ENCODE measurements at places on chromosomes 12 and 14. TPM values are rescaled to one million over a fixed set of nuclear protein-coding genes. Genes with fewer than 3 reads are reported as not detected.

DNA sequence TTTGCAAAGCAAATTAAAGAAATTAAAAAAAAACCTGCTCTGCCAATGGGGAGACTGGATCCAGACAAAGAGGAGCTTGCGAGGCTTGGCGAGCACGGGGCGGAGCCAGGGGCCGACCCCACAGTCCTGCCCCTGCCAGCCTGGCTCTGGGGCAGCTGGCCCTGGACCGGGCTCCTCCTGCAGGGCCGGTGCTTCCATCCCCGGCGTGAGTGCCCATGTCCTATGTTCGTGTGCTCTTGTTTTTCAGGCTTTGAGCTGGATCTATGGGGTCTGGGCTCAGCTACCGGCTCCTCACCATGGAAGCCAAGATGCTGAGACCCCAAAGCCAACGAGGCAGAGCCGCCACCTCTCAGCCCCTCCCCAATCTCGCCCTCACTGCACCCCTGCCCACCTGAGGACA lies 176.8 kb downstream of the KIF26A start:
- DNase-seq: no peak

DNA sequence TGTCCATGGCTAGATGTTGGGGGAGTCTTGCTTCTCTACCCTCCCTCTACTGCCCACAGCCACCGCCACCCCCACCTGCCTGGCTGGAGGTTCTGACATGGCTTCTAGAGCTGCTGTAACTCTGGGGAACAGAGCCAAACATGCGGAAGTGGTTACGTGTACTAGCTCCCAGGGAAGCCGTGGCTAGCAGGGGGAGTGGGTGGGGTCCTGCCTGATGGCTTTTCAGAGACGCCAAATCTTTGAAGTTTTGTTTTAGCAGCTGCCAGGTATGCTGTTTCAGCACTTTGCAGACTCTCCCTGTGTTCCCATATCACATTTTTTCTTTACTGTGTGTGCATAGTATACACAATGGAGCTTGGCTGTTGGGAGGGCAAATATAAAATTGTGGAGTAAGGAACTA lies 150.3 kb downstream of the TGFB3 start:
- DNase-seq: no peak

CLEC14A gene
- polyA plus RNA-seq: 23.9 TPM

GRCh38 chr12:95583933-95584332 lies 32.7 kb upstream of the USP44 start:
- no peak for DNase-seq

- DNase-seq: no peak
Measured at GRCh38 chr12:89662623-89663022, 46.0 kb downstream of the ATP2B1 start.

GRCh38 chr12:107440606-107441005 lies 245.0 kb upstream of the PWP1 start:
- DNase-seq: no peak

DNA sequence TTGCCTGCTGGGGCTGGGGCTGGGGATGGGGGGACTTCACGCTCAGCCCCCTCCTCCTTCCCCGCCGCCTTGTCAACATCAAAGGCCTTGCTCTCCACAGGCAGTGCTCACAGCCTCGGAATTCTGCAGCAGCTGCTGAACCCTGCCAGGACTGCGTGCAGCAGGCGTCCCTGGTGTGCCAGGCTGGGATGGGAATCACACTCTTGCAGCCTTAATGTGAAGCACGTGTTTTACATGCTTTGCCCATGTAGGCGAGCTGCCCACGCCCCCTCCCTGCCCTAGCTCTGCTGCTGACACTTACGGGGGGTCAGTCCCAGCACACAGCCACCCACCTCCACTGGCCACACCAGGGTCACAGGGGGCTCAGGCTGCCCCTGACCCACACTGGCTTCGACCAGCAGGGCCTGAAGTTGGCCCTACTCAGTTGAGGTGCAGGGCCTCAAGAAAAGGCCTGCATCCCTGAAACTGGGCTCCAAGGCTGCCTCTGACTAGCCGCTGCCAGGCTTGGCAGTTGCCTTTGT lies 276.2 kb upstream of the RTL1 start:
- DNase-seq: no peak

DNA sequence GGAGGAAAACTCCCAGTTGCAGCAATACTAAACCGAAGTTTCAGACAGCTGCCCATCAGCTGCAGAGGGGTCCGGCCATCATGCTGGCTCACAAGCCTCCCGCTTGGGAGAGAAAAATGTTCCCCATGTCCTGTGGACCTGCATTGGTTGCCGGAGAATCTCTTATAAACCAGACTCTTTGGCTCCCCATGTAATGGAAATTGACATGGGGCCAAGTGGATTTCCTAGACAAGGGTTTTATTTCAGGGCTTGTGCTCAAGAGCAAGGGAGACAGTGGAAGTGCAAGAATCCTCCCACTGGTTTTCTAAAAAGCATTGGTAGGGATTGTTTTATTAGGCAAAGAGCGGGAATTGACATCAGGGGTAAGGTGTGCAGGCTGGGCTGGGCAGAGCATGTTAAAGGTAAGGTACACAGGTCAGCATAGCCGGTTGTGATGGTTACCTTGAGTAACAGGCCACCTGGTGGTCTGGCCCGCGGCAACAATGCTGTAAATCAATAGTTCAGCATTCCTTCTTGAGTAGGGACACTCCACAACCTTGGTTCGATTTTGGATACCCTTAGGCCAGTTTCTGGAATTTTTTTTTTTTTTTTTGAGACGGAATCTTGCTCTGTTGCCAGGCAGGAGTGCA lies 135.4 kb downstream of the UNC79 start:
- no peak for DNase-seq

- DNase-seq: no peak
Measured at GRCh38 chr12:65695113-65695865, 129.0 kb upstream of the HMGA2 start.

DNA sequence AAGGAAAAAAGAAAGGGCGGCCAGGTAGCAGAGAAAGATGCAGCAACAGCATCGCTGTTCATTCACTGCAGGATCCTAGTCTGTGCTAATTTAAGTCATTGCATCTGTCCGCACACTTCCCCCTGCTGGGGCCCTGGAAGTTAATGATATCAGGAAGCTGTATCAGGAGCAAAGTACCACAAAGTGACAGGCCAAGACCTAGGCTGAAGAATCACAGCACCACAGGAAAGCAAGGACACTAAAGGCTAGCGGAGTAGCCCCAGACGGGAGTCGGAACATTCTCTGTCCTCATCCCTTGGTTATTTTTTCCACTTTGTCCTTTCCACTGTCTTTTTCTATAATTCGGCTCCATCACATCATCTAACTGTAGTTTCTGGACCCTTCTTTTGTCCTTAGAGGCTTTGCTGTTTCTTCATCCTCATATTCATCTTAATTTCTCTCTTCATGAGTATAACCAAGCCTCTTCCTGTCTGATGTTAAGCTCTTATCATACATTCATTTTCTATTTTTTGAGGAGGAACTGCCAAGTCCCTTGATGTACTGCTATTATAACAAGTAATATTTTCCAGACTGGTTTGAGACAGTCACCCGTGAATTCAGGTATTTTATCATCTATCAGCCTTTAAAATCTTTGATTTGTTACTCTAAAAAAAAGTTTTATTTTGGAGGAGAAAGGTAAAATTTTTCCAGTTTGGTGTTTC lies 28.3 kb downstream of the DUSP16 start:
- no peak for DNase-seq

DNA sequence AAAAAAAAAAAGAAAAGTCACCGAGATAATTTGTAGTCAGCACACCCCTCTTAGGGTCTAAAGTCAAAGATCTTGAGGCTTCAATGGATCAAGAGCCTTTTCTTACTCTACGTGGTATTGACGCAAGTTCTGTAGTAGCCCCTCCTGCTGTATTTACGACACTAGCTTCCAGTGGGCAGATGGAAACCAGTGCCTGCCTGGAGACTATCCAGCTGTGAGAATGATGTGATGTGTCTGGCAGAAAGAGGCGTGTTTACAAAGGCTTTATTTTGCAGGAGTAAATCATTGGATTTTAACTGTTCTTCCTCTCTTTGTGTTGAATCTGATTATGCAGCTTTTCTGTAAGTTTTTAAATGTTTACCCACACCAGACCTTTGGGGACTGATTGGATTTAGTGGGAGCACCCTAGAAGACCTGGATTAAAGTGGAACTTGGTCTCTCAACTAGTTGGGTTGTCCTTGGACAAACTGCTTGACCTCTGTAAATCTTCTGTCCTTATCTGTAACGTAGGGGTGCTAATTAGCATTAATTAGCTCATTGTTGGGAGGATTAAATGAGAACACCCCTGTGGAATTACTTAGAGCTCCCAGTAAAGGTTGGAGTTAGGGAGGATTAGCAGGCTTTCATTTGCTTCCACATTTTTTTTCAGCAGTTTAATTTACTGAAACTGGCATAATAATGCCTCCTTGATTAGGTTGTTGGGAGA lies 72.4 kb downstream of the RASSF3 start:
- no peak for DNase-seq

- no peak for DNase-seq
Measured at GRCh38 chr12:121448771-121449315, 48.9 kb downstream of the RNF34 start.

DNA sequence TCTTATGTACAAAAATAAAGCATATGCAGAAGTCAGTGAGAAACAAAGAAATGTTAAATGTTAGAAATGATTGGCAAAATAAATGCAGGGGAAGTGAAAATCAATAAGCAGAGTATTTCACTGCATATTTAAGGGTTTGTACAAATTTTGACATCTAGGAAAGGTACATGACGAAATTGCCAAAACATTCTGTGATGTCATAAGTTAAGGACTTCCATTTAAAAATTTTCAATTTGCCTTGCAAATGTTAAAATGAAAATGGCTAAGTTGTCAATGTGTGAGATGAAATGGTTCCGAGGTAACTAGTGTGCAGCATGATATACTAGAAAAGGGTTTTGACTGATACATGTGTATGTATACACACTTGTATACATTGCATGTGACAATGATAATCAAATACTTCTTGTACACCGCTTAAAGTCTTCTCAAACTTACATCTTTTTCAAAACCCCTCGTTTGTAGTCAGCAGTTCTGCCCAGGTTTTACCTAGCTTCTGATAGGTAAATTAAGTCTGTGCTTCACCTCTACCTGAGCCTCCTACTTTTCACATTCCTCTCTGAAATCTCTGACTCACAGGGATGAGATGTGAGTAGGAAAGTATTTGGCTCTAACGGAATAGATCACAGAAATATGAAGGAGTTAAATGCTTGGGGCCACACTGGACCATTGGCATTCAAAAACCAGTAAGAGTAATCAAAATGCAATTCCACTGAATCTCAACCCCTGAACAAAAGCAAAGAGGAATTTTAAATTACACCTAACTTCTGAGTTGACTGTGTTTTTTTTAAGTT lies 442.4 kb upstream of the FOXG1 start:
- no peak for DNase-seq

KCNC2 gene
- 0.38 TPM for polyA plus RNA-seq

DNA sequence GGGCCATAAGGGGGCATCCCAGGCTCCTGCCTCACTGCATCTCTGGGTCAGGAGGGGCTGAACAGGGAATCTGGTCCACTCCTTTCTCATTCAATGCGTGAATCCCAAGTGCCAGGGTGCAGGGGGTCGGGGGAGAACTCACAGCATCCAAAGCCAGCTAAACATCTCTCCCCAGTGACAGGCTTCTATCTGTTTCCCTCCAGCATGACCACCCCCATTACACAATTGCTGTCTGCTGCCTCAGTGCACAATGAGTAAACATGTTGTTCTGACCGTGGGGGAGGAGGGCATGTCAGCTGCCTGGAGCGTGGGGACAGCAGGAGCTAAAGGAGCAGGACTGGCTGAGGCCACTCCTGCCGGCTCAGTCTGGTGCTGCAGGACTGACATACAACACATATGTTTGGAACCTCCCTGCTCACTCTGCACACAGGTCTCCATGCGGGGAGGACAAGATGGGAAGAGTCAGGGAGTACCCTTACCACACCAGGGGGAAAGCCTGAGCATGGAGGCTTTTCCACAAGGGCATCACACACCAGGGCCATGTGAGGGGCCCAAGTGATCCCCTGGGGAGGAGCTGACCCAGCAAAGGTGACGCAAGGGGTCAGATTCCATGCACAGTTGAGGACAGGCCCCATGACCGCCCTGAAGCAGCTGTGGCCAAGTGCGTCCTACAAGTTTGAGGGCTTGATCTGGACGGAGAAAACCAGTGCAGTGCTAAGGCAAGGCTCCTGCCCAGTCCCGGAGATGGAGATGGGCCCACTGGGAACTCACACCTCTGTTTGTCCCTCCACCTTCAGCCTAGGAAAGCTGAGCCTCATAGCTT lies 1.4 kb downstream of the TNS2 start:
- DNase-seq: no peak

DNA sequence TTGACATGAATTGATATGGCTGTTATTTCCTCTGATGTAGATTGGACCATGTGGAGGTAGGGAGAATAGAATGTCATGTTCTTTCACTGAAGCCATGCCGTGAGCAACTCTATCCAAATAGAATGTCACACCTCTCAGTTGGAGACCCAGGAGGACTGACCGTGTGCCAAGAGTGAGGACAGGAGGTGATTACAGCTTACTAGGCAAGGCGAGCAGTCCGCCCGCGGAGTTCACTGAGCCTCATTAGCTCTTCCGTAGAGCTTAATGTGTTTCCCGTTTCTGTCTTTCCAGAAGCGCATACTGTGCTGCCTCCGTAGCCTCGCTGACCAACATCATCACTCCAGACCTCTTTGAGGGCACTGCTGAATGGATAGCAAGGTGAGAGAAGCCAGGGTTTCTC lies 45.6 kb downstream of the FNTB start:
- no peak for DNase-seq

DNA sequence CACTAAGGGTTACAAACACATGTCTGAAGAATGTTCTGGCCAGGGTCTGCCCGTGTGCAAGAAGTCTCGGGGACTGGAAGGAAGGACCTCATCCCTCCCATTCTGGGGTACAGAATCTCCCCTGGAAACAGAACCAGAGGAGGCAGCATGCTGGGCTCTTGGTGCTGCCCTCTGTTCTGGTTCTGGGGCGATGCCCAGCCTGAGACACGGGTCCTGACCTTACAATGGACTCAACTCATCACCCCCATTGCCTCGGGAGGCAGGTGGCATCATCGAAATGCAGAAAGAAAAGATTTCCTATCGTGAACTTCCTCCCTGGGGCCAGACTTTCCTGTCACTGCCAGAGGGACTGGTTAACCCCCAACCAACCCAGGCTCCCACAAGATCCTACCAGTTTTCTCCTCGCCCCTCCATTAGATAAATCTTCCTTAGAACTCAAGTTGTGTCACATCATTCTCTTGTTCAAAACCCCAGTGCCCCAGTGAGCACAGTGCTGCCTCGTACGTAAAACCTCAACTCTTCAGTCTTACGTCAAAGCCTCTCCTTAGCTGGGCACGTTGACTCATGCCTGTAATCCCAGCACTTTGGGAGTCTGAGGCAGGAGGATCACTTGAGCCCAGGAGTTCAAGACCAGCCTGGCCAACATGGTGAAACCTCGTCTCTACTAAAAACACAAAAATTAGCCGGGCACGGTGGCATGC lies 52.1 kb downstream of the PSMA6 start:
- no peak for DNase-seq

GRCh38 chr14:65210118-65210821 lies 108.0 kb upstream of the MAX start:
- DNase-seq: no peak

DNA sequence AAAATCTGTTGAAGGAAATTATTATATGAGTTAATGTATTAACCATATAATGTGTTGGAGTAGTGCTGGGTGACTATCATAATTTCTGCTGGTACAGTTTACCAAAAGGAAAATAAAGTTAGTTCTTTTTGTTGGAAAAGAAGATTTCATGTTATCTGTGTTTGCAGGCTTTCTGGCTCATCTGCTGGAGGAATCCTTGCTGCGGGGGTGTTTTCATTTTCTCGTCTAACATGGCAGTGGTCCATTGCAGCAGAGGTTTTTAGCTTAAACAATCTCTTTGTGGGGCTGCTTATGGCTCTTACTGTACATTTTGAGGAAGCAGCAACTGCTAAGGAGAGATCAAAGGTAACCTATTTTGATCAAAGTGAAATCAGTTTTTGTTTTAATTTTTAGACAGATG lies 24.1 kb downstream of the TMEM260 start:
- no peak for DNase-seq

HSPB8 gene
- polyA plus RNA-seq: 269 TPM

All from forelimb muscle (tissue), 1 donor.